Stimulated activated CD4-positive, alpha-beta T cell treated with anti-CD3 and anti-CD28 coated beads, Interleukin-1b, Interleukin-23, amount 100 ng/mL, for 1 hour (primary cell): ENCODE measurements at places on chromosomes 11 and 22.

DNA sequence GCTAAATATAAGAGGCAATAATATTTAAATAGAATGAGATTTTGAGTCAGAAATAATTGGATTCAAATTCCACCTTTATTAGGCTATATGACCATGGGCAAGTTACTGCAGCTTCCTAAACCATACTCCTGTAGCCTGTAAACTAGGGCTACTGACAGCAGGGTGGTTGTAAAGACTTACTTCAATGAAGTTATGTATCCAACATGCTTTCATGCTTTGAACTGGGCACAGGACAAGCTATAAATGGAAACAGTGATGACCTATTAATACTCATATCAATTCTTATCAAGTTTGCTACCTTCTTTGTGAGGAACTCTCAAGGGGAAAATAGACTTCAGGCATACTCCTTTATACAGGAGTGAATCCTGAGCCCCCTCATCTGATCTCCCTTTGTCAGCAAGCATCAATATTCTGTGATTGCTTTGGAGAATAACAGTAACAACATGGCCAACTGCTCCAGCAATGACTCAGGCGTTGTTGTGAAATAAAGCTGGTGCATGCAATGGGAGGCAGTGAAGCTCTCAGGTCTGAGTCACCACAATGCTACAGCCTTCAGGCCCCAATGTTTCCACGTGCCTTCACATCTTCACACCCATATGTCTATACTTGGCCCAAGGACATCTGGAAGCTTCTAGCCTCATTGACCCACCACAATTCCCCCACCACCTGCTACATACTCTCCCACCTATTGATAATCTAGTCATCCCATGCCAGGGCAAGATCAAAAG, 102.5 kb downstream of the KCNA4 start:
- DNase-seq: no peak

GRCh38 chr11:130908770-130909625, 7.3 kb downstream of the SNX19 start:
- no peak for DNase-seq

- DNase-seq: no peak
These were observed 13.8 kb downstream of the LTO1 start for GRCh38 chr11:69661413-69661715.

DNA sequence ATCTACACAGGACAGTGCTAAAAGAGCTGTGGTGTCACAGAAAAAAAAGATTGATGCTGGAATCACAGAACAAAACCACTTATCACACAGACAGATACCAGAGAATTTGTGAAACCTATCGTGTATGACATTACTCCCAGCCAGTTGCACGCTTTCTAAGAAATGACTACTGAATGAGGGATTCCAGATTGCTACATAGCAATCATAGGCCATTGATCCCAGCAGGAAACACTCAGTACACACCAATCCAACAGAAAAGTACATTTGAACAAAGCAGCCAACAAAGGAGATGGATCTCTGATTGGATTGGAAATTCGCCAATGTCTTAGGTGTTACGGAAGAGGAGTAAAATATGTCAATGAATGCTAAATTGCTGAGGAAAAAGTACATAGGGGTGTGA, 4.8 kb upstream of the OR8H1 start:
- no peak for DNase-seq

DNA sequence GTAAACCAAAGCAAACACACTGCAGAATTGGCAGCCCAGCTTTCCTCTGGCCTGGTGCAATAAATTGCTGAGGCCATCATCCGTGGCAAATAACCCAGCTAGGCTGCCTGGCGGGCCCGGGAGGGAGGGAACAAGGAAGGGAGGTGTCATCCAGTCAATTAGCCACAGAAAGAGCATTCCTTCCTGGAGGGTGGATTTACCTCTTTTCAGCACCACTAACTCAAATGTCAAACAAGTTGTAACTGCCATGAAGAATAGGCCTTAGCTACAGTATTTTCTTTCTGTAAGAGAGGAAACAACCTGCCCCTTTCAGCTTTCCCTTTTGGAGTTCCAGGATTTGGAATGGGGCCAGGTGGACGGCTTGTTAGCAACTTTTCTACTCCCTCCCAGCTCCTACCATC, 163.8 kb upstream of the BDNF start:
- DNase-seq: no peak

GRCh38 chr11:2836315-2837095, 49.1 kb downstream of the CDKN1C start:
- no peak for DNase-seq

DNA sequence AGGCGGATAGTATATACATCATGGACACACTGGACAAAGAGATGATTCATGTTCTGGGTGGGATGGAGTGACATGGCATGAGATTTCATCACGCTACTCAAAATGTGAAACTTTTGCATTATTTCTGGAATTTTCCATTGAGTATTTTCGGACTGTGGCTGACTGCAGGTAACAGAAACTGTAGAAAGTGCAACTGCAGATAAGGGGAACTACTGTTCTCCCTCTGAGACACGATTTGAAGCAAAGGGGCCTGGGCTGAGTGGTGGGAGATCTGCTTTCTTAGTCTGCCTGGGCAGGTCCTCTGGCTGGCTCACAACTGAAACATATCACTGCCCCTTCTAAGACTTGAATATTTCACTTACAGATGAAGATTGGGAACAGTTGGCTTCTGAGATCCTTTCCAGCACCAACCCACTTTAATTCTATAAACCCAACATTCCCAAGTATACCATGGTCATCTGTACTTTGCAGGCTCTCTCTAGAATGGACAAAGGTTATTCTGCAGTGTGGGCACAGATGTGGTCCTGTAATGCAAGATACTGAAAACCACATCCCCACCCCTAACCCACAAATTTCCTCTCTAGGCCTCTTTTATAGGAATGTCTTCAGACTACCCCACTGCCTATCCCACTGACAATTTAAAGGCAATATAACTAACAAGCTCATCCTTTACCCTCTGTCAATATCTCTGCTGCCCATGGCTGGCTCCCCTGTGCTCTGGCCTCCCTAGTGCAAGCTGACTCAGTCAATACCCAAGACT, 121.1 kb downstream of the KCNC1 start:
- no peak for DNase-seq

- no peak for DNase-seq
These were observed 16.8 kb downstream of the SELENOO start for GRCh38 chr22:50217543-50218152.

GRCh38 chr22:17112491-17113042, 8.6 kb downstream of the TMEM121B start:
- no peak for DNase-seq

DNA sequence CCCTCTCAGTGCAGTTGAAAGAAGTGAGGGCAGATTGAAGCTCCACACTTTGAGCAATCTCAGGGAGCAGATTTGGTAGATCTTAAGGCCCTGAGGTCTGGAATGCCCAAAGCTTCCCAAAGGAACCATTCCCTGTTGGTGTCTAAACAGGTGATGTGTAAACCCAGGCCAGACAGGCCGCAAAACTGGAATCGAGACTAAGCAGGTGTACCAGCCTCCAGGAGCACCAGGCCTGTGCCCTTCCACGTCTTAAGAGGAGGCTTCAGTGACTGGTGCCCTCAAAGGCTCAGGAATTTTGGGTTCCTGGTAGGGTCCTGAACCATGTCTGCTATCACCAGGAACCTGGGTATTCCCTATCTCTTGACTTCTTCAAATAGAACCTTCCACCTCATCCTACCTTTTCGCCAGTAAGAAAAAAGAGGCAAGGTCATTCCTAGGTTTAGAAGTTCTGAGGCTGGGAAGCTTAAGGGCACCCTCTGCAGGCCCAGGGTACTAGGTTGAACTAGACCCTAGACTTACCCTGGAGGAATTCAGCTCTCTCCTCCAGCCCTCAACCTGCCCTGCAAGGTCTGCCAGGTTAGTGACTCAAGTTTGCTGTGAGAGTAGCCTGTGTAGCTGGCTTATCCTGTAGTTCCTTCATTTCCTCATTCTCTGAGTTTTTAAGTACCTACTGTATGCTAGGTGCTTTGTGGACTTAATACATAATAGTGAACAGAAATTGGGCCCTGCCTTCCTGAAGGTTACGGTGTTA, 100.0 kb upstream of the NNMT start:
- no peak for DNase-seq

- no peak for DNase-seq
These were observed 60.5 kb upstream of the KCNQ1OT1 start for GRCh38 chr11:2760196-2760871.

DNA sequence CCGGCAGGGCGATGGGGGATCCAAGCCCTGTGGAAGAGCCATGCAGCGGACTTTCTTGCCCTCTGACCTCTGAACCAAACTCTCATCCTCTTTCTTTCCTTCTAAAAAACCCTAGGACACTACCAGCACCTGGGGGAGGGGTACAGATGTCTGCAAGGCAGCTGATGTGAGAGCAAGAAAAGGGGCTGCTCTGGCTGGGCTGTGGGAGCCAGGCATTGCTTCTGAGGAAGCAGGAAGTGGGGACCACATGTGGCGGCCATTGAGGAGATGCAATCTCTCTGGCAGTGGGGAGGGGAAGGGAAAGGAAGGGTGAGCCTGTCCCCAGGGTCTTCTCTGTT, 36.0 kb downstream of the FAM83F start:
- DNase-seq: no peak

DNA sequence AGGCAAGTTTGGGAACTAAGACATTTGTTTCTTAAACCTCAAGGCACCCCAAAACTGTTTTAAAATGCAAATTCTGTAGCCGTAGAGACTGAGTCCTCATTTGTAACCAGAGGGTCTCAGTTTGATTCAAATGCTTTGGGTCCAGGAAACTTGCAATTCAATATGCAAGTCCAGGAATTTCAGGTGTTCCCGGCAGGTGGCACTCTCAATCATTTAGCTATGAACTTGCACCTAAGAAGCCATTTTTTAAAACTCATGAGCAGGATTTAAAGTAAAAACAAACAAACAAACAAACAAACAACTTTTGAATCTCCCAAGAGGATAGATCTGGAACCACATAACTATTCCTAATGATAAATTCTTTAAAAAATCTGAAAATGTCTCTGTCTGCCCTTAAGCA, 8.7 kb upstream of the ABTB2 start:
- no peak for DNase-seq
